ENCODE measurements at places on chromosomes 16 and 17.

- DNase-seq, result peak; percentile 1
Observed at GRCh38 chr17:18141210-18141803, 32.8 kb downstream of the MYO15A start.

DNA sequence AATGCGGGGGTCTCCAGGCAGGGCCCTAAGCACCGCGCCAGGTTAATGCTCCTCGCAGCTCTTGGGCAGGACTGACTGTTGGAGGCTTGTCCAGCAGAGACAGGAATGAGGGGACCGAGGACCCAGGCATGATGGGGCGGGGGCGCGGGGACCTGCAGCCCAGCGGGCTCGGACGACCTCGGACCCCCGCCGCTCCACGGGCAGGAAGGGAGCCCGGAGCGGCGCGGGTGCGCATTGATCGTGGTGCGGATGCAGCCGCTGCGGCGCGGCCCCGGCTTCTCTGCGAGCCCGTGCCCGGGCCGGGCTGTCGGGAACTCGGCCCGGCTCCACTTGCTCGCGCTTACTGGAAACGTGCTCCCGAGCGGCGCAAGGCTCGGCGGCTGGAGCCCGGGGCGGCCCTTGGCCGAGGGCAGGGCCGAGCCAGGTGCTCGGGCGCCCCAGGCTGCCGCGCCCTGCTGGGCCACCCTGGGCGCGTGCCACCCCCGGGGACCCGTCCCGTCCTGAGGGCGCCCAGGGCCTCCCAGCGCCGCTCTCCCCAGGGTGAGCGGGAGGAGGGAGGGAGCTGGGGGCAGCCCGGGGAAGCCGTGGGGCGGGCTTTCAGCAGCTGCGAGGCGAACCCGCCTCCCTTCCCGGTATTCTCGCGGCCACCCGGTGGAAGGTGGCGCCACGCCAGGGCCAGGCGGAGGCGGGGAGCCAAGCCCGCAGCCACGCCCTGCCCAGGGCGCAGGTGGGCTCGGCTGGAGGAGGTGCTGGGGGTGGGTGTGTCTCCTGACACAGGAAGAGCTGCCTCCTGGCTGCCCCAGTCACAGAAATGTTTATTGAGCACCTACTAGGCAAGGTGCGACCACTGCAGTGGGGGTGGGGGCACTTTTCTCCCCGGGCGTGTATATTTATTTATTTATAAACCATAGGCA lies 45.9 kb downstream of the SOCS3 start:
- DNase-seq, result peak; percentile 8

- peak; percentile 95 for DNase-seq
Observed at GRCh38 chr16:10942352-10943063, at the start of gene DEXI. TSS of gene DEXI (minus strand) at chr16:10942468. CDS start at chr16:10942005, 463 bp downstream.

GRCh38 chr17:27519550-27519949 lies 63.3 kb downstream of the KSR1 start:
- DNase-seq, result no peak

DNA sequence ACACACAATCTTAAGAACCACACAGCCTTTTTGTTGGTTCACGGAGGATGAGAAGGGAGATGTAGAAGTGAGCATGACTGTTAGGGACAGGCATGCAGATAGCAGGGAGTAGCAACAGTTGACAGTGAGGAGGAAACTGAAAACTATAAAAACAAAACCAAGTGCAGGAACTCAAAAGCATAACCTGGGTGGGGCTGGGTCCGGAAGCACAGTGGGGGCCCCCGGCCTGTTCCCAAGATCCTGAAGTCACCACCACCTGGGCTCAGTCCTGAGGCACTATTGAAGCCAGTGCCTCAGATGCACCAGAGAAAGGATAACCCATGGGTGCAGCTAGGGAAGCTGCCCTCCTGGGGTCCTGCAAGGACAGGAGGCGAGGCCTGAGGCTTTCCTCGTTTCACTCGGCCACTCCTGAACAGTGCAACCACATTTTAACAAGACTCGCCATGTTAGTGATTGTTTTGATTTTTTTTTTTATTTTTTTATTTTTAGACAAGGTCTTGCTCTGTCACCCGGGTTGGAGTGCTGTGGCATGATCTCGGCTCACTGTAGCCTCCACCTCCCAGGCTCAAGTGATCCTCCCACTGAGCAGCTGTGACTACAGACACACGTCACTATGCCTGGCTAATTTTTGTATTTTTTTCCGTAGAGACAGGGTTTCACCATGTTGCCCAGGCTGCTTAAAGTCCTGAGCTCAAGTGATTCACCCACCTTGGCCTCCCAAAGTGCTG lies 27.7 kb upstream of the CBX4 start:
- no peak for DNase-seq

- no peak for DNase-seq
Observed at GRCh38 chr17:71726341-71726740, 394.5 kb upstream of the SOX9 start.

DNA sequence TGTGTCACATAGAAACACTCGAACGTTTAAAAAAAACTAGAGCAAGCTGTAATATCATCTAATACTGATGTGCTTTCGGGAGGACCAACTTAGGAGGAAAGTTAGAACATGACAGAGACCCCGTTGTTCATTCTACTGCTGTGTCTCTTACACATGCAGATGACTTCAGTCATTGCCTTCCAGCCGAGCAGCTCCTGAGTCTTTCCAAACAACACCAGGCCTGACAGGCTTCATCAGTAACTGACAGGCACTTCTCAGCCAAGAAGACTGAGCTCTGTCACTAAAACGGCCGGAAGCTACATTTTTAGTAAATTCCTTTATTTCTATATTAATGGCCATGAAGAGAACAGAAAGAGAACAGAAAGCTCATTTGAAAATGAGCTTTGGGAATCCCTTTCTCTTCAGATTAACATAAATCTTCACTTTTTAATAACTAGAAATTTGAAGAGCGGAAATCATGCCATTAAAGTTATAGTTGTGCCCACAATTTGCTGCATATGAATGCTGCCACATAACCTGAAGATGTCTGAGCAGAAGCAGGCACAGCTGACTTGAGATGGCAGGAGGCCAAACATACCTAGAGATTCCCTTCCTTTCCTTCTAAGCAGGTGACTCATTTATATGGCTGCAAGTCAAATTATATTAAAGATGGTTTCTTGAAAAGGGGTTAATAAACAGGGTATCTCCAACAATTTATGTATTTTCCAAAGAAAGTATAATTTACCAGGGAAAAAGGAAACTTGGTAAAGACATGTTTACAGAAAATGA lies 148.9 kb downstream of the ITFG1 start:
- DNase-seq, result no peak

- DNase-seq, result no peak
Observed at GRCh38 chr16:65054457-65054856, 67.4 kb downstream of the CDH11 start.

DNA sequence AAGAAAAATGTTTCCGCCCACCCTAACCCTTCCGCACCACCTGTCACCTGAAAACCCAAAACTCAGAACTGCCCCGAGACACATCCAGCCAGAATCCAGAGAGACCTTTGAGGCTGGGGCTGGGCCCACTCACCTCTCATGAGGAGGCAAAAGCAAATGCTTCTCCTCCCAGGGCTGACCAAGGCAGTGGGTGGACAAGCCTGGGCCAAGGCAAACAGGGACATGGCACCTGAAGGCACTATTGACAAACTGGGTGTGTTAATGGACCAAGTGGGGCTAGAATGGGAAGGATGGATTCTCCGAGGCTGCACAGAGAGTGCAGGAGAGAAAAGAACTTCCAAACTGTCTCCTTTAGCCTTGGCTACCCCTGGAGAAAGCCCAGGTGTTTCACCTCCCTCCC lies 54.4 kb downstream of the SOX9 start:
- no peak for DNase-seq

GRCh38 chr17:80244871-80245509 lies 15.7 kb upstream of the RNF213 start:
- no peak for DNase-seq

GRCh38 chr16:78630102-78630501 lies 530.6 kb downstream of the WWOX start:
- DNase-seq, result no peak

DNA sequence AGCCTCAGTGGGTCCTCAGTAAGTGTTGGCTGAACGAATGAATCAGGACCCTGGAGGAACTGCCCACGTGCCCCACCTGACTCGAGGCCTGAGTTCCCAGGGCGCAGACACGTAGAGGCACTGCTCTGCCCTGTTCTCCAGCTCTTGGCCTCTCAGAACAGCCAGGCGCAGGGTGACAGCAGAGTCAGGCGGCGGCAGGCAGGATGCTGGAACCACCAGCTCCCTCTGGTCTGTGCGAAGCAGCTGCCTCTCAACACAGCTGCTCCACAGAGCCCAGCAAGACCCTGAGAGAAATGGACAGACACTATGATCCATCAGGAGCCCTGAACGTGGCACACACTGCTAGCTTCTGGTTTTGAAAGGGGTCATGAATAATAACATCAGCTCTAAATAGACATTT lies 53.1 kb upstream of the BCO1 start:
- DNase-seq, result no peak

GRCh38 chr16:84677017-84677803 lies 22.6 kb upstream of the USP10 start:
- DNase-seq, result no peak

DNA sequence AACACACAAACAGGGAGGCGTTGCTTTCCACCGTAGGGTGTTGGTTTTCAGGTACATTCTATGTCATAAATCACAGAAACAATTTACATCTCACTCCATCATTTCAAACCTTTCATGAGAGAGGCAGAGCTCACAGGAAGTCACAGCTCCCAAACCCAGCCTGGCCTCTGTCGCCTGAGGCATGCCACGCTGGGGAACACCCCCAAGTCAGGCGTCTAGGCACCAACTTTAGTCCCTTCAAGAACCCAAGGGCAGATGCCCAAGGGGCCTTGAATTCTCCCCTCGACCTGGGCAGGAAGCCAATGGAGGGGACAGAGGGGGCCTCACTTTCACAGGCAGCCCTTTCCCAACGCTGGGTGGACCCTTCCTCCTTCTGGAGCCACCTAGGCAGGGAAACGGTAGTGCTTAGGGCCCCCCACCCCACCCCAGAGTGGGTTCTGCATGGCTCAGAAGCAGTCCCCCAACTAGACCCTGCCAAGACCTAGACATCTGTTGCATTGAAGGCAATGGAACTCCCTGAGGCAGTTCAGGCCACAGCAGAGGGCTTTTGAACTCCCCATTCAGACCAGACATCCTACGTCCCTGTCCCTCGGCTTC lies 10.6 kb downstream of the TBX4 start:
- no peak for DNase-seq

DNA sequence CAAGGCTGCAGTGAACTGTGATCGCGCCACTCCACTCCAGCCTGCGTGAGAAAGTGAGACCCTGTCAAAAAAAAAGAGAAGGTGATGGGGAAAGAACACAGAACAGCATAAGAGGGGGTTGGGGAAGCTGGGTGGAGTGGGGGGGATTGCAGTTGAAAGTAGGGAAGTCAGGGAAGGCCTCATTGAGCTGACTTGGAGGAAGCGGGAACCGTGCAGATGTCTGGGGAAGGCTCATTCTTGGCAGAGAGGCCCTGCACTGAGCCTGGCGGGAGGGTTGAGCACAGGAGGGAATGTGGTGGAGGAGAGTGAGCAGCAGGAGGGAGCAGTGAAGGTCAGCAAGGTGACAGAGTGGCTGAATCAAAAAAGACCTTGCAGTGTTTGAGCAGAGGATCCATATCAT lies 26.9 kb downstream of the IL4R start:
- no peak for DNase-seq

DNA sequence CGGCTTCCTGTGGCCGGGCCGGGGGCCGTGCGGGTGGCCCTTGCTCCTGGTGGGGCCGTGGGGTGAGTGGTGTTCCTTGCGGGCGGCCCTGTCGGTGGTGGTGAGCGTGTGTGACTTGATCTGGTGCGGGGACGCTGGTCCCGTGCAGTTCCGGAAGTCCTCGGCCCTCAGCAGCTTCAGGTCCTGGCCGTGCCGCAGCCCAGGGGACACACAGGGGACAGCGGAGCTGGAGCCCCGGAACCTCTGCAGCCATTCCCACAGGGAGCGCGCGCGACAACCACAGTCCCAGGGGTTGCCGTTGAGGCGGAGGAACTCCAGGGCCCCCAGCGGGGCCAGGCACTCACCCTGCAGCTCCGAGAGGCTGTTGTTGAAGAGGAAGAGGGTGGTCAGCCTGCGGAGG lies 88.4 kb downstream of the RTN4RL1 start:
- no peak for DNase-seq
